Activated CD4-positive, alpha-beta T cell treated with anti-CD3 and anti-CD28 coated beads for 4 hours (primary cell): ENCODE measurements at places on chromosomes 4 and X.

DNA sequence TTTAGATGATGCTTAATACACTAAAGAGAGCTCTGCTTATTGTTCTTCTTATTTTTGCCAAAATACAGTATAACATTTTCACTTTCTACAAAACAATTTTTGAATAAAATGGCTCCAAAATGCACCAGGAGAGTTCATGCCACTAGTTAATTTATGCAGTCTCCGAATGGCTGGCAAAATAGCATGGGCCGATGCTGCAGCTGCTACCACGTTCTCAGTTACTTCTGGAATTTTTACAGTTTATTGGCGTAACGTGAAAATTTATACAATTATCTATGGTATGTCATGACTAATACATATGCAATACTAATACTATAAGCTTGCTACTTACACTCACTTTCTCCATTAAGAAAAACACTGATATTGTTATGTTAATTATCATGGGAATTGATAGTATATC is 16.5 kb downstream of the KLHL13 start:
- no peak for DNase-seq

GRCh38 chrX:38271154-38271716 is 50.6 kb upstream of the SRPX start:
- DNase-seq, result no peak

DNA sequence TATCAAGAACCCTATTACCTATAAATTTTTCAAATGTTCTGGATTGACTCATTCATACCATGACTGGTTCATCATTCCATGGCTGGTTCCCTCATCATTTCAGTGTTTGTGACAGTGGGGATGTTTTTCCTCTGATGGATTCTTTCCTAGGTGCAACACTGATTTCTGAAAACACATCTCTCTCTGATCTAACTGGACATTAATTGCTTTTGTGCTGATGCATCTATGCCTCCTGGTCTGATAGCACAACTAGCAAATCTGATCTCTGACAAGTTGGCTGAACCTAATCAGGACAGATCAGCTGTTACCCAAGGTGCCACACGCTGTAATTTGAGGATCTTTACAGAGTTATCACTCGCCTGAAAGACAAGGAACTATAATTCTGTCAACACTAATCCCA is 140.2 kb downstream of the LDB2 start:
- no peak for DNase-seq

DNA sequence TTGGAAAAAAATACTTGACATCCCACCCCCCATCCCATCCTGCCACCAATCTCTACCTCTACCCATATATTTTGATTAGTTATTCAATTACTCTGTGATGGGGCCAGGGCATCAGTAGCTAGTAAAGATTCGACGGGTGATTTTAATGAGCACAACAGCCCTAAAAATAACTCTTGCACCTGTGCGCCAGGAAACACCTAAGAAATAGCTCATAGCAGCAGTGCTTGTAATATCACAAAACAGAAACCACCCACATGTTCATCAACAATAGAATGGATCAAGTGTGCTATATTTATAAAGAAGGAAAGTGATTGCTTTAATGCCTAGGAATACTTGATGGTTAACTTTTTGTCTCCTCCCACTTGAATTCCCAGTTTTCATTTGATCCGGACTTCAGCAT is 225.6 kb upstream of the LCORL start:
- DNase-seq, result no peak

DNA sequence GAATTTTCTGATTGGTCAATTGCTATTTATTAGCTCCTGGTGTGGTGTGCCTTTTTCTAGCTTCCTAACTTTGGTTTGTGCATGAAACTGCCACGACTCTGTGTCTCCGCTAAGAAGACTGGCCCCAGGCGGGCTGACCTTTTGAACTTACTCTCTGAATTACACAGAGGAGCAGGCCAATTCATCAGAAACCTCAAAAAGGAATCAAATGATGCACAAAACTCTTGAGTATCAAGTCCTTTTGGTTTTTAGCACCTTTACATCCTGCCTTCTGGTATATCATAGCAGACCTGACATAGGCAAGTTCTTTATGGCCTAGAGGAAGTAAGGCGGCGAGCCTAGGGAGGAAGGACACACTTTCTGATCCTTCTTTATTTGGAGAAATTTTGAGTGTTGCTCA is 17.6 kb downstream of the TKTL1 start:
- no peak for DNase-seq

- DNase-seq, result no peak
Measured at GRCh38 chr4:61225656-61226055, 25.5 kb downstream of the ADGRL3 start.

GRCh38 chr4:88008122-88008742 is 797 bp downstream of the PKD2 start:
- DNase-seq, result peak; percentile 2

- DNase-seq, result no peak
Measured at GRCh38 chrX:5876984-5877596, 351.6 kb downstream of the NLGN4X start.

GRCh38 chrX:133985164-133985966 is at the start of gene GPC3:
GPC3 (minus strand) TSS chrX:133985594.
- DNase-seq, result peak; percentile 26

GRCh38 chr4:126937846-126938422 is 694.8 kb upstream of the INTU start:
- no peak for DNase-seq

DNA sequence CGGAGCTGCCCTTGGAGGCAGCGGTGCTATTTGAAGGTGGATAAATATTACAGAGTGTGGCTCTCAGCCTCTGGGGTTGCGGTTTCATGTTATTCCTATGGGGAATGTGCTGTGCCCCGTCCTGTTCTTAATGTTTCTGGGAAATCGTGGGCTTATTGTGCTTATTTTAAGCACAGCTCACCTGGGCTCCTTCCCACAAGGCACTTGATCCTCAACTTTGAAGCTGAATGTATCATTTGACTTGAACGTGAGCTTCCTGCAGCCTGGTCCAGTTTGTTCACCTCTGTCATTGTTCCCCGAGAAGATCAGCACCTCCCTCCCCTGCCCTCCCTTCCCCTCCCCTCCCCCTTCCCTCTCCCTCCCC is 3.9 kb downstream of the SORCS2 start:
- no peak for DNase-seq

DNA sequence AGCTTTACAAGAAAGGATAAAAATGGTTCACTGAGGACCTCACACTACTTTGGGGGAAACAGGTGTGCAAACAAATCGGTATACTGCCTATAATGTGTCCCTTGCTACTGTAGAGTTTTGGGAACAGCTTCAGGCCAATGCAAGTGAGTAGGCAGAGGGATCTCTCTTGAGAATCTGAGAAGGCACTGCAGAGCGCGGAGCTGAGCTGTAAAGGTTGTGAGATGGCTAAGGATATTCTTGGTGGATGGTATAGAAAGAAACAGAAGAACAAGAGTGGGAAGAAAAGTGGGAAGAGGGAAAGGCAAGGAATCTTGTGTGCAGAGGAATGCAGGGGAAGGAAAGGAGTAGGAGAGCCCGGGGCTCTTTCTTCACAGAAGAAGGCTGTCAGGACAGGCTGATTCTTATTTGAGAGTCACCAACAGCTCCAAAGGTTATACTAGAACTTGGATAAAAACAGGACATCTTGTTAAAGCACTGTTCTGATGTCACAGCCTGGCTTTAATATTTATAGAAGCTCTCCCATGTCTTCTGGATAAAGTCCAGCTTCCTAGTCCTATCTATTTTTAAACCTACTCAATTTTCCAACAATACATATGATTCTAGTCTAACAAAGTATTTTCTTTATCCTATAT is 985.6 kb upstream of the HS3ST1 start:
- DNase-seq, result no peak

DNA sequence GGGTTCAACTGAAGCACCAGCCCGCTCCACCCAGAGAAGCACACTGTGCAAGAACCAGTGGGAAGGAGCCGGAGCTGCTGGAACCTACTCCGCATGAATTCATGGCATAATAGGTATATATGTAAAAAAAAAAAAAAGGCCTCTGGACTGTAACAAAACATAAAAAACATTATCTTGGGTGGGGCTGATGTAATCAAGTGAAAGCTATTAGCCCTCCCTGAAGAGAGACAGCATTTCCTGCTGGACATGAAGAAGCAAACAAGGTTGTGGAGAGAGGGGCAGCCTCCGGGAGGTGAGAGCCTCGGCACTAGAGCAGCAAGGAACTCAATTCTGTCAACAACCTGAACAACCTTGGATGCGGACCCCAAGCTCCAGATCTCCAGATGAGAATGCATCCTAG is 50.7 kb downstream of the PLAC1 start:
- no peak for DNase-seq

DNA sequence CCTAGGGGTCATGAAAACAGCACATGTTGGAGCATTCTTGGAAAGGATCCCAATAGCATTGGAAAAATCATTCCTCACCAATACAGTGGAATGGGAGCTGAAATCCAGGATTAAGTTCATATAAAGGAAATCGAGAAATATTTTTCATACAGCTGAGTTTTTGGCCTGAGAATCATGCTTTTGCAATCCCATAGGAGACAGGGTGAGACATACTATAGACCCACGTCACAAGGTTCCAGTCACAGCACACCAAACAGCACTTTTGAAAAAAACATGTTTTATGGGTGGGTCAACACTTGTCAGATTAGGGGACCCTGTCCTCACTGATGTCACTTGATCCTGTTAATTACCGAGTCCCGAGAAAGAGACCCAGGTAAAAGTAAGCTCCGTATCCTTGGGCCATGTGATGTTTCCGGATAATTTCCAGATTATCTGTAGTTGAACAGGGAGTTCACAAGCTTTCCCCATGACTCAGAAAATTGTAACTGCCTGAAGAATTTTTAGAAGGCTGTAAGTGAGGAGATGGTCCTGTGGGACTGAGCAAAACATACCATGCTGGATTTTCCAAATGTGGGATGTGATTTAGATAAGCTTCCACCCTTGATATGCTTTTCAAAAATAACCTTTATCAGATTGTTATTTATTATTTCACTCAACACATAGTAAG is 80.9 kb upstream of the TLR3 start:
- DNase-seq, result no peak

- no peak for DNase-seq
Measured at GRCh38 chr4:48244665-48245064, 25.0 kb downstream of the TEC start.

DNA sequence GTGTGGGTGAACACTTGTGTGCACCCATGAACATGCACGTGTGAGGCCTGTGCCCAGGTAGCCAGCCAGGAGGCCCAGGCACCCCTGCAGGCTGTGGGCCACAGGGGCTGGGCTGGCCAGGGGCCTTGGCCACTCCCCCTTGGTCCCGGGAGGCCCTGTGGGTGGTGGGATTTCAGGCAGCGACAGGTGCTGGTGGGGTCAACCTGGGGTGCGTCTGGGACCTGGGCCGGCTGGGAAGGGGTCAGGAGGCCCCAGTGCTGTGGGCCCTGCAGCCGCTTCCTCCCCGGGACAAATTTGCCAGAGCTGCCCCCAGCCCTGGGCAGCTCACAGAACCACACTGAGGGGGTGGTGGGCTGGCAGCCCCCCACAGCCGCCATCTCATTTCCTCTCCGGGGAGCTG is 7.9 kb downstream of the FGFRL1 start:
- DNase-seq, result no peak

GRCh38 chr4:181834071-181834470 is 409.1 kb upstream of the TENM3 start:
- no peak for DNase-seq

GRCh38 chrX:114615765-114616164 is 31.9 kb downstream of the HTR2C start:
- DNase-seq, result no peak
